GM23248 (cell line): ENCODE measurements at places on chromosomes 12 and 14. TPM values are rescaled to one million over a fixed set of nuclear protein-coding genes. Genes with fewer than 3 reads are reported as not detected.

Gene KRT5
- total RNA-seq: not detected in 2 replicates

Gene HPD
- total RNA-seq: not detected in 2 replicates

Gene BICD1
- total RNA-seq: 9.7 and 18.7 TPM in 2 replicates

Gene HVCN1
- total RNA-seq: 4.1 and 7.6 TPM in 2 replicates

Gene SNRNP35
- 9.8 and 19.0 TPM in 2 replicates for total RNA-seq

Gene TMEM63C
- not detected in 2 replicates for total RNA-seq

Gene CLEC4D
- total RNA-seq: not detected in 2 replicates

Gene SLC15A4
- total RNA-seq: 50.3 and 69.4 TPM in 2 replicates

Gene KRT82
- not detected in 2 replicates for total RNA-seq

Gene ATL1
- 10.5 and 10.8 TPM in 2 replicates for total RNA-seq
